ENCODE measurements at places on chromosomes 12 and 14. TPM values are rescaled to one million over a fixed set of nuclear protein-coding genes. Genes with fewer than 3 reads are reported as not detected.

PROX2 gene
- total RNA-seq: not detected

SERPINA10 gene
- total RNA-seq: not detected

APOF gene
- total RNA-seq: not detected

FOXN4 gene
- not detected for total RNA-seq

MYF5 gene
- not detected for total RNA-seq

SYNE3 gene
- total RNA-seq: 11.0 TPM

ACYP1 gene
- total RNA-seq: 12.2 TPM

TAPBPL gene
- total RNA-seq: 14.8 TPM

C1QL4 gene
- total RNA-seq: not detected

KRT2 gene
- not detected for total RNA-seq
